T-helper 9 cell (primary cell): ENCODE measurements at places on chromosomes 1 and 21.

DNA sequence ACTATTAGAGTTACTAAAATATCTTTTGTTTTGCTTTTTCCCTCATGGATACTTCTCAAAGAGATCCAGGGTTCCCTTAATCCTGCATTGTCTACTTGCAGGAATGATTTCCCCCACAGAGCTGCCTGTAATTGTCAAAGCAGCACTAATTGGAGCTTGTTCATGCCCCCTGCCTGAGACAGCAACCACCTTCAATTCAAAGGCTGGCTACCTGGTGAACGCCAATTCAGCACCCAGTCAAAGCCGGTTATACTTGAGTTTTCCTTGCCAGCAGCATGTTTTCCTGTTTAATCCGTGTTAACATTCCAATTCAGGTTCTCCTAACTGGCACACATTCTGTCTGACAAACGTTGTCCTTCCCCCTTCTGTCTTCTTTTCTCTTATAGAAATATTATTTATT, 382.9 kb downstream of the NTNG1 start:
- no peak for DNase-seq

DNA sequence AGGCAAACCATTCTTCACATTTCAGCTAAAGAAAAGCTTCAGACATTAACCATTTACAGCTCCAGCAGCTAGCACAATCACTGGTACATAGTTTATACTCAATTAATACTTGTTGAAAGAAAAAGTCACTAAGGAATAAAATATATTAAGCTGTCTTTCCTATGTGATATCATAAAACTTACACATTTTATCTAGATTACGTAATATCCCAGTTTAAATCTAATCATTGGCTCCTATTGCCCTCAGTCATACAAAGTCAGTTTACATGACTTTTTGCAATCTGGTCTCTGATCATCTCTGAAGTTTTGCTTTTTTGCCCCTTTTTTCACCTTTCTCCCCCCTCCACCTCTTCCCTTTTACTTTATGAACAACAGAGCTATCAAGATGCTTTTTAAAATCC, 8.5 kb upstream of the PRRC2C start:
- DNase-seq: no peak

- peak; percentile 35 for DNase-seq
Observed at GRCh38 chr1:151196292-151196800, 2.0 kb upstream of the PIP5K1A start.

DNA sequence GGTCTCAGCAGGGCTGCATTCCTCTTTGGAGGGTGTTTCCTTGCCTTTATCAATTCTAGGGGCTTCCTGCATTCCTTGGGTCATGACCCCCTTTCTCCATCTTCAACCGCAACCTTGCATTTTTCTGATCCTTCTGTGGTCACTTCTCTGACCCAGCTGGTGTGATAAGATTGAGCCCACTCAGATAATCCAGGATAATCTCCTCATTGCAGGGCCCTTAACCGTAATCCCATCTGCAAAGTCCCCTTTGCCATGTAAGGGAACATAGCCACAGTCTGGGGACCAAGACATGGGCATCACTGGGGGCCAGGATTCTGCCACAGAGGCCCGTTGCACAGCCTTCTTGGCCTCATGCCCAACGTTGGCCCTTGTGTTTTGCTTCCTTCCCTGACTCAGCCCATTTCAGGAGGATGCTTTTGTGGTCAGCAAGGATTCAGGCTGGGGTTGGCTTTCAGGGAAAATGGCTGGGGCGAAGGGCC, 35.0 kb upstream of the IL19 start:
- no peak for DNase-seq

- no peak for DNase-seq
Observed at GRCh38 chr21:28332796-28333195, 659.9 kb downstream of the LTN1 start.

- DNase-seq: no peak
Observed at GRCh38 chr1:101290119-101290921, 53.5 kb downstream of the S1PR1 start.

- DNase-seq: no peak
Observed at GRCh38 chr21:42565206-42565810, 51.7 kb downstream of the SLC37A1 start.

DNA sequence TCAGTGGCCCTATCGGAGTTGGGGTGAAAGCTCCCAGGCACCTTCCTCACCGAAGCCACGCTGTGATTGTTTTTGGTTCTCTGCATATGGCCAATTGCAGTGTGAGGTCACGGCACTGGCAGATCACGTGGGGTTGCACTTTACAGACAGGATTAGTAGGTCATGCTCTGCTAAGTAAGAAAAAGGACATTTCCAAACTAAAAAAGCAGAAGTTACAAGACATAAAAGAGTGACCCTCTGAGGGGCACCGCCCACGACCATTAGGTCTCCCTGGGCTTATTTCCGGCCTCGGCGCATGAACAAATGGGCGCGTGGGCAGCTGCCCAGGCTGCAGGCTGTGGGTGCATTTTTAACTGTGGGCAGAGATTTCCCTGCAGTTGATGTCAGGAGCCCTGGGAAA, 2.0 kb downstream of the CAPN9 start:
- no peak for DNase-seq

DNA sequence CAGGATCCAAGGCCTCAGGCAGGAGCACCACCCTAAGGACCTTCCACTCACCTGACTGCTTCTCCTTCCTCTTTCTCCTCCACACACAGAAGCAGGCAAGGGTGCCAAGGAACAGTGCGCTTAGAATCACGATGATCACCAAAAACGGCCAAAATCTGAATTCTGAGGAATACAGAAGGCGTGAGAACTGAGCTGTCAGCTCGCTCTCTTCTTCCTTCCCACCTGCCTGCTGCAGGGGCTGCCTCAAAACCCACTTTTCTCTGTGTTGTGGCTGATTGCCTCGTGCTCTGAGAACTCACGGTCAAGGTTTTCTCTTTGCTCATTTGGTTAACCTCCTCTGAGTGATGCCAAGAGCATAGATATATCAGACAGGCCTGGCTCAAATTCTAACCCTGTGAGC, 23.8 kb downstream of the CD244 start:
- no peak for DNase-seq

- DNase-seq: no peak
Observed at GRCh38 chr1:80639777-80640533, 1160.8 kb upstream of the ADGRL2 start.

- no peak for DNase-seq
Observed at GRCh38 chr1:65009176-65009575, 42.8 kb upstream of the JAK1 start.

DNA sequence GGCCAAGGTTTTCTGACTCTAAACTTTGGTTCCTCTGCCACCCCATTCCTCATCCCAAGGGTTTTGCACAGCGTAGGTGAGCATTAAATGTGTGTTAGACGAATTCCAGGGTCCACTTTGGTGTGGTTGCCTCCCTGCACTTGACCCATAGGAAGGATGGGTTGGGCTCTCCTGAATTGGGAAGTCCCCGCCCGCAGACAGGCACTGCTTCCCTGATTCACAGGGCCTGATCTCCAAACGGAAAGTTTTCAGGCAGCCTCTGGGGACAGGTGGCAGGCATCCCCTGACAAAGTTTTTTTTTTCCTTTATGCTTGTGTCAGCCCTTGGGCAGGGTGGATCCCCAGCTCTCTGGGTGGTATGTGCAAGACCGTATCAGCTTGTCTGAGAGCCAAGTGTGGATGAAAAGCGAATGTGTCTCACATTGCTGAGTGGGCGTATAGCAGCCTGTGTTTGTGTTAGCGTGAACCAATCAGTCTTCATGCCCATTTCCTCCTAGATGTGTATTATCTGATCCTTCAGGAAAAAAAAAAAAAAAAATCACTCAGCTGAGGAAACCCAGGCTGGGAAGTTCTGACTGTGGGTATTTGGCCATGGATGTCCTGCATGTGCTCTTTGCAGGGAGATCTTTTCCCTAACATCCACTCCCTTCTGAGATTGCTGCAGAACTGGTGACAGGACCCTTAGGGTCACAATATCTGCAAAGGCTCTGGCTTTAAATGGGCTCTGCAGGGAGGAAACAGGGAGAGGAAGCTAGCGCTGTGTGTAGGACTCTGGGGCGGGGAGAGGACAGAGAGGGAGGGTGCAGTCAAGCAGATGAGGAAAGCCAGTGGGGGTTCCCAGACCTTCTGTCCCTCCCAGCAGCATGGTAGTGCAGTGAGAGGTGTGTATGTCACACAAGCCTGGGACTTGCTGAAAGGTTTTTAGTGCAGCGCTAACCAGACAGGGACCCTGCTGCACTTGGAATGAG, 42.2 kb upstream of the TRABD2B start:
- DNase-seq: no peak

- DNase-seq: no peak
Observed at GRCh38 chr1:29563571-29563970, 327.2 kb downstream of the PTPRU start.

DNA sequence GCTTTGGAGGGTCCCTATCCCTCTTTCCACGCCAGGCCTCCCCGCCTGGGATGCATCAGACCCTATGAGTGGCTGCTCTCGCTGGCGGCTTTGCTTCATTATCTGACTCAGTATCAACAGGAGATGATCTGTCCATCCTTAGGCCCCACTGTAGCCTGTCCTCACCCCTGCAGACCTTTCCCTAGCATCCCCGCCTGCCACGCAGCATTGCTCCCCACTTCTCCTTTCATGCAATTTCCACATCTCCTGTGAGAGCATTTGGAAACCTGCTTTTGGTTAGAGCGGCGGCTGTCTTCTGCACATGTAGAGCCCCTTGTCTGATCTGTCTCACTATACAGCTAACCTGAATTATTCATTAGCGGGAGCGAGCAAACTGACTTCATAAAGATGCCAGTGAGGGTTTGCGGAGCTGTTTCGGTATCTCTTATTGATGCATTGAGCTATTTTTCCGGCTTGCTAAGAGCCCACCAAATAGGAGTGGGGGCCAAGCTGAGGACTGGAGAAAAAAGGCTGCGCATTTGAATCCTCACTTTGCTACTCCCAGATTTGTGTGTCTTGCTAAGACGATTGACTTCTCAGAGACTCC, 40.0 kb upstream of the ATP2B4 start:
- no peak for DNase-seq

DNA sequence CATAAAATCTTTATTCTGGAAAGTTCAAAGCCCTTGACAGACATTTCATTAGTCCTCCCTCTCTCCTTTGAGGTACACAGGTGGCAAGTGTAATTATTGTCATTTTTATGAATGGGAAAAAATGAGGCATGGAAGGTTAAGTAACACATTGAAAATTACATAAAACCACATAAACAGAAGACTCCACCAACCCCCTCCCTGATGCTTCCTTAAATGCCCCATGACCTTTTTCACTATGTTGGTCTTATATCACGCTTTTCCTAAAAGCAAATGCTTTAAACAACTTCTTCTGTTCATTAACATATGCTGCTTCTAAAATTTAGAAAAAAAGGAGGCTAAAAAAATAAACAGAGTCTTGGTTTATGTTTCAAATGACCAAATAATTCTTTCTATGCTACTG, 648.4 kb downstream of the PTPRC start:
- no peak for DNase-seq

- DNase-seq: no peak
Observed at GRCh38 chr1:83850834-83851233, 148.1 kb downstream of the TTLL7 start.

DNA sequence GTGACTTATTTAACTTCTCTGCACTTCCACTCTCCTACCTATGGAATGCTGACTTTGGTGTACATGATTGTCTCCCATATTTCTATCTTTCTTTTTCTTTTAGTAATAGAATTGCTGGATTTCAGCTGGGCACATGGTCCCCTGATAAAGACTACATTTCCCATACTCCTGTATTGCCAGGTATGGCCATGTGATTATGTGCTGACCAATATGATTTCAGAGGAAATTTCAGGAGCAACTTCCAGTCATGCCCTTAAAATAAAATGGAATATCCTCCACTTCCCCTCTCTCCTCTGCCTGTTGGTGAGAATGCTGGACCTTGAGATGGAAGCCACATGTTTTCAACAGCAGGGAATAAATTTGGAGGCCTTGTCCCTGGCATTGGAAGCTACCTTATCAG, 130.7 kb upstream of the IGSF21 start:
- DNase-seq: no peak

- no peak for DNase-seq
Observed at GRCh38 chr1:203199002-203199401, 12.5 kb upstream of the CHI3L1 start.

GRCh38 chr1:184019069-184019468, 18.5 kb downstream of the COLGALT2 start:
- DNase-seq: no peak
